Common myeloid progenitor, CD34-positive (primary cell): ENCODE measurements at places on chromosomes 7 and 10.

DNA sequence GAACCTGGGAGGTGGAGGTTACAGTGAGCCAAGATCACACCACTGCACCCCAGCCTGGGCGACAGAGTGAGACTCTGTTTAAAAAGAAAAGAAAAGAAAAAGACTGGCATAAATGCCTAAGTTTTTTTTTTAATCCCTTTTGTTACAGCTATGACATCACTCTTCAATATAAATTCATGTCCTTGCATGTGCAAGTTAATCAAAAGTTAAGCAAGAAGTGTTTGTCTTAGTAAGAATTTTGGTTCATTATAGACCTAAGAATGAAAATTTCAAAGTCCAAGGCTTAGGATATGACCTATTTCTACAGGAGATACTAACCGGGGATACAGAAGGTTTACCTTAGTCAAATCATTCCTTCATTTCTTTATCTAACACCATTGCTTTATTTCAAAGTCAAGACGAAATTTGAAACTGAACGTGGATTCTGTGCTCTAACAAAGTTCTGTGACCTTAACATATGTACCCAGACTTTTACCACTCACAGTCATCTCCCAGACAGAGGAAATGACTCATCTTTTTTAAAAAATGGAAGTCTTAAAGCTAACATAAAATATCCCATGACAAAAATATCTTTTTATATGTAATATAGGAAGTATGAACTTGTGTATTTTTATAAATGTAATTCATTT is 29.3 kb upstream of the ITGB8 start:
- DNase-seq: peak; percentile 83

DNA sequence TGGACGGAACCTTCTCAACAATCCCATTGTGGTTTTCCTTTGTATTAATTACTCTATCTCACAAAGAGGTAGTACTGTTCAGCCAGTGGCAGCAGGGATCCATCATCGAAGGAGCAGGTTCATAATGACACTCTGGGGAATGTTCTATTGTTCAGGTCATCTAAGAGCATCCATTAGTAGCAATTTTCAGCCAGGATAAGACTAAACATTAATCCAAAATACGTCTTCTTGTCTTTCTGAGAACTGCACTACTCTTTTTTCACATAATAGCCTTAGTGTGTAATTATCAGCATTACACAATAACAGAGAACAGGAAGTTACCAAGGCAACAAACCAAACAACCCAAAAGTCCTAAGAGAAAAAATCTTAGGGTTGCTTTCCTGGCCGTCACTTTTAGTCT is 259.5 kb upstream of the VWC2 start:
- DNase-seq: no peak

DNA sequence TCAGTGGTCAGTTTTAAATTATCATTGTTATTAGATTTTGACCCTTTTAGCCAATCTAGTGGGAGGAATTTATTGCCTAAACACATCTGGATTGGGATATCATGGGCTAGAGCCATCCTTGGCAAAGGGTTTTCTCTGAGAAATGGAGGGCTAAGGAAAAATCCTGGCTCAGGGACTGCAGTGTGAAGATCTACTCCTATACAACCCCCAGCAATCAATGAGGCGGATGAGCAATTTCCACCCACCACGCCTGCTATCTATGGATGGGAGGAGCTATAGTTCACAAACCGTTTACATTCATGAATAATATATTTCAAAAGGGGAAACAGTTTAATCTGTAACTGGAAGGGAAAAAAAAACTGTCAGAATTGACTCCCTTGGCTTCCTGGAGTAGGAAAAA is 2.7 kb downstream of the CAV1 start:
- no peak for DNase-seq

DNA sequence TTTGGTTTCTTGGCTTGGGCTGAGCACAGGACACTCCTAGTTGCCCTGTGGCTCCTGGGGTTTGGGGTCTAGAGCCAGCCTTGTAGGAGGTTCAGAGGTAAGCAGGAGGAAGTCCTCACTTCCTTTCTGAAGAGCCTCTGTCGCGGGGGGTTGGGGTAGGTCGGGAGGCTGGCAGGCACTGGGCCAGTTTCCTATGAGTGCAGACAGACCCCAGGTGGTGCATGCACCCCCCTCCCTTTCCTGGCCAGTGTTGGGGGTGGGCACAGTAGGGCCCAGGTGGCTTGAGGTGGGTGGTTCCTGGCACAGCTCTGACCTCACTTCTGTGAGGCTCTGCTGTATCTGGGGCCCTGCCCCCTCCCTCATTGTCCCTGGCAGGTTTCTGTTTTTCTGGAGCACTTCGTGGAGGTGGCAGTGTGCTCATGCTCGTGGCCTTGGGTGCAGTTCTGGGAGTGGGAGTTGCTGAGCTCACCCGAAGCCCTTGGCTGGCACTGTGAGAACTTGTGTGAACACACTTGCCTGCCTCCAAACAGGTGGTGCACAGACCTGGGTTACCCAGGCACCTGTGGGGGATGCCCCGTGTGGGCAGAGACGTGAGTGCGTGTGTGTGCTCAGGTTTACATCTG is 1.8 kb downstream of the PALD1 start:
- DNase-seq: peak; percentile 53

GRCh38 chr10:52308251-52309031 is 5.6 kb upstream of the DKK1 start:
- peak; percentile 88 for DNase-seq

GRCh38 chr10:110511734-110512449 is 14.2 kb downstream of the DUSP5 start:
- DNase-seq: no peak

GRCh38 chr10:123135415-123136141 is at the start of gene HMX3:
Gene HMX3 (plus strand): TSS chr10:123135970. CDS start chr10:123136051, 81 bp downstream.
- DNase-seq: no peak

- no peak for DNase-seq
Observed at GRCh38 chr7:2714636-2715035, 26.6 kb downstream of the AMZ1 start.

DNA sequence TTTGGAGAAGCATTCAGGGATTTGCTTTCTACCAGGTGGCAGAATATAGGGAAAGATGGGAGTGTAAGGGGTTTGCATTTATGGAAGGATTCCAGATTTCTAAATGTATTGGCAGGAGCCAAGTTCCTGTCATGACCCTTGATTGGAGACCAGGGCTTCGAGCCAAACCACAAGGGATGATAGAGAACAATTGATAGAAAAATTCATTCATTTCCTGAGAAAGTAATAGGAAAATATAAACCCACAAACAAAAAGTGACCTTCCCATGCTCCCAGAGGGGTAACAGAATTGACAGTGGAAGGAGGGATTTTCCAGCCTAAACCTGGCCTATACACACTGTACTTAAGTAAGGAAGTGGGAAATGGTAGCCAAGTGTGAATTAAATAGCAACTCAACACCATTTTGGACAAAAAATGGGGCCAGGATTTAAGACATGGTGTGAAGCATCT is 22.4 kb upstream of the IFIT2 start:
- no peak for DNase-seq

DNA sequence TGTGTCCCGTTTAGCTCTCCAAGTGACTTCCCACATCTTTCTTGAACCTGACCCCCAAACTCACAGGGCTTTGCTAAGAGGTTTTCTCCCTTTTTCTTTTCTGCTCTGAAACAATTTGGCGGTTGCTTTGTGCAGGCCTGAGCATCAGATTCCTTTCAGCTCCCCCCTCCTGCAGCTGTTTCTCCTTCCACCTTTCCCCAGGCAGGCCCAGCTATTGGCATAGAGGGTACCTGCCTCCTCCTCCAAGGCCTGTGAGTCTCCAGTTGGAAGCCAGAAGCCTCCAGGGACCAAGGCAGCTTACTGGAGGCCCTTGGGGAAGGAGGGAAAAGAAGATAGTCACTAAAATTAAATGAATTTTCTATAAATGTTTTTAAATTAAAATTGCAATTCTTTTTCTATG is 7.7 kb downstream of the VAX1 start:
- DNase-seq: no peak

DNA sequence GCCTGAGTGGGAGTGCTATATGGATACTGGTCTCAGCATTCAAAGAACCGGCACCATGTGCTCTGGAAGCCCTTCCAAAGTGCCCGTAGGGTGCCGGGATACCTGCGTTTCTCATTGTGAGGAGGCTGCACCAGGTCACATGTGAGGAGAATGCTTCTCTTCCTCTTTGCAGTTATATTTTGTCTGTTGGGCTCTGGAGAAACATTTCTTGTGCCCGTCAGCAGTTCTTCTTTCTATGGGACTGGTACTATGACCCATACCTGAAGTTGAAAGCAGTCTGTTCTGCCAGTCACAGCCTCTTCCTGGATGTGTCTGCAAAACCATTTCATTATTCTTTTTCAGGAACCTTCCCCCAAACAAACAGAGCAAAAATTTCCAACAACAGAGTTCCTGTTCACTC is 465.0 kb downstream of the SUGCT start:
- DNase-seq: peak; percentile 49

- DNase-seq: no peak
Observed at GRCh38 chr7:149300620-149301285, 38.8 kb downstream of the ZNF783 start.

GRCh38 chr7:22166928-22167327 is 190.0 kb downstream of the RAPGEF5 start:
- DNase-seq: peak; percentile 21

DNA sequence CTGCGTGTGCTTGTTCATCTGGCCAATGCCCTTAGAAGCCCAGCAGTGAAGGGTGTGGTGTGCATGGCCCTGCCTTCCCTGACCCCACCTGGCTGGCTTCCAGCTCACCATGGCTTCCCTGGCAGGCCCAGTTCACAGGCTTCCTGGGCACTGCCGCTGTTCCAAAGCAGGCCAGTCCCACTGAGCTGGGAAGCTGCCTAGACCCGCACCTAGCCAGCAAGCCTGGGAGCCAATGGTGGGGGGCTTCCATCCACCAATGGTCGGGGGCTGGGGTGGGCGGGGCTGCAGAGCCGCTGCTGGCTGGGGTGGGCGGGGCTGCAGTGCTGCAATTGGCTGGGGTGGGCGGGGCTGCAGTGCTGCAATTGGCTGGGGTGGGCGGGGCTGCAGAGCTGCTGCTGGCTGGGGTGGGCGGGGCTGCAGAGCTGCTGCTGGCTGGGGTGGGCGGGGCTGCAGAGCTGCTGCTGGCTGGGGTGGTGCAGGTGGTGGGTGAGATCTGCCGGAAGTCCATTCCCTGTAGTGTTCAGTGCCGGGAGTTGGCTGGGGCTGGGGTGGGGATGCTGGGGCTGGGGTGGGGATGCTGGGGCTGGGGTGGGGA is 12.4 kb downstream of the CALY start:
- DNase-seq: peak; percentile 54

- no peak for DNase-seq
Observed at GRCh38 chr10:8074881-8075280, 20.4 kb downstream of the GATA3 start.

DNA sequence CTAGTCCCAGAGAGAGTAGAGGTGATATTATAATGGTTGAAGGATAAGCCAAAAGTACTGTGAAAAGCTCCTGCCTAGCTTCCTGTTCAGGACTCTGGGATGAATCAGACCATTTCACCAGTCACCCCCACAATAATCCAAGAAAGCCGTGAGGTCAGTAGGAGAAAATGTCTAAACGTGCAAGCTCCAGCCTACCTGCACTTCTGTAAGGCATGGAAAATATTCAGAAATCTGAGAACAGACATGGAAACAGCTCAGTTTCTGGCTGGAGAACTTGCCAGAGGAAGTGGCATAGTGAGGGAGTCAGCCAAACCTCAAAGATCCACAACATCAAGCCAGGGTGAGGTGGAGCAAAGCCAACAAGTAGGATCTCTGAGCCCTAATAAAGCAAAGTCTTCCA is 58.2 kb downstream of the ELAPOR2 start:
- DNase-seq: peak; percentile 18
